H7 (cell line): ENCODE measurements at places on chromosomes 11 and 22.

DNA sequence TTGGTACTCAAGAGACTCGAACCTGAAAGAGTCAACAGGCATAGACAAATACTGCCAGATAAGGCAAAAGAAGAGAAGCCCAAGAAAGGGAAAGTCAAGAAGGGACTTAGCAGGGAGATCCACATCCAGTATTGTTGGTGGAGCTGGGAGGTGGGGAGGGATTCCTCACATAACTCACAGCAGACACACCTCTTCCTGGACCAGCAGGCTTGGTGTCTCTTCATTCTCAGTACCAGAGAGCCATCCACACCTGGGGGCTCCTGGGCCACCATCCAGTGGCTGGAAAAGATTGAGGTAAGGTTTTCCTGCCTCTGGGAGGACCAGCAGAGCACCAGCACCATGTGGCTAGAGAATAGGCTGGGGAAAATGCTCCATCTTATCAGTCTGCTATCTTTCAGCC lies 161.6 kb upstream of the SESN3 start:
- no peak for DNase-seq

- DNase-seq, result no peak
Observed at GRCh38 chr11:72743321-72744221, 8.6 kb downstream of the ARAP1 start.

GRCh38 chr22:18990355-18991137 lies 54.5 kb upstream of the PRODH start:
- DNase-seq, result no peak

- no peak for DNase-seq
Observed at GRCh38 chr11:35362521-35362980, 56.8 kb downstream of the SLC1A2 start.

DNA sequence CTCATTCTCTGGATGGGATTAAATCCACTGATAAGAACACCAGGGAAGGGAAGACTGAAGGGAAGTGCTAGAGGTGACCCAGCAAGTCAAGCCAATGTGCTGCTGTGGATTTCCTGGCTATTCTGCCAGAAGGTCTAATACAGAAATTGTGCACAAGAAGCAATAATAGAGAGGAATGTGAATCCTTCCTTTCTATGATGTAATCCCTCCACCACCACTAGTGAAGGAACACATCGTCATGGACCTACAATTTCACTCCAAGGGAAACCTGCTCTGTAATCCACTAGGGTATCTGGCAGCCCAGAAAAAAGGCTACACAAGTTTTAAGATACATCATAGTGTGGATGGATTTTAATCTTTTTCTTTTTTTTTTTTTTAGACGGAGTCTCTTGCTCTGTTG lies 17.4 kb downstream of the LARGE2 start:
- no peak for DNase-seq

- DNase-seq, result peak; percentile 80
Observed at GRCh38 chr11:126434950-126435335, 79.5 kb downstream of the ST3GAL4 start.

DNA sequence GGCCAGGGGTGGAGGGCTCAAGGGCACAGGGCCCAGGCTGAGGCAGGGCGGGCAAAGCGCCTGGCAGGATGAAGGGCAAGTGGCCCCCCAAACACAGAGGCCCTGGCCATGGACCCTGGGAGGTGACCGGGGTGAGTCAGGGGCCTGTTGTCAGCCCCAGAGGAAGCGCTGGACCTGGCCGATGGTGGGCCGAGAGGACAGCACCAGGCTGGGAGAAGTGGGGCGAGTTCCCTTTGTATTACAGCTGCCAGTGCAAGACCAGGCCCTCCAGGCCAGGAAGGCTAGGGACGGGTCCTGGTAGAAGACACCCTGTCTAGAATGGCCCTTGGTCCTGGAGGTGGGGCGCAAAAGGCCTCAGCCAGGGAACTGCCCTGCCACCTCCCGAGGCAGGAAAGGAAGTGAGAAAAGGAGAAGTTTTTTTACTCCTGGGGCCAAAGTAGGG lies 12.8 kb downstream of the CXCR5 start:
- peak; percentile 78 for DNase-seq

GRCh38 chr11:30908857-30909256 lies 322.7 kb upstream of the MPPED2 start:
- DNase-seq, result no peak

- DNase-seq, result peak; percentile 89
Observed at GRCh38 chr11:65182258-65183170, 786 bp downstream of the CAPN1 start.

- DNase-seq, result no peak
Observed at GRCh38 chr11:15858881-15859280, 497.5 kb downstream of the SOX6 start.

DNA sequence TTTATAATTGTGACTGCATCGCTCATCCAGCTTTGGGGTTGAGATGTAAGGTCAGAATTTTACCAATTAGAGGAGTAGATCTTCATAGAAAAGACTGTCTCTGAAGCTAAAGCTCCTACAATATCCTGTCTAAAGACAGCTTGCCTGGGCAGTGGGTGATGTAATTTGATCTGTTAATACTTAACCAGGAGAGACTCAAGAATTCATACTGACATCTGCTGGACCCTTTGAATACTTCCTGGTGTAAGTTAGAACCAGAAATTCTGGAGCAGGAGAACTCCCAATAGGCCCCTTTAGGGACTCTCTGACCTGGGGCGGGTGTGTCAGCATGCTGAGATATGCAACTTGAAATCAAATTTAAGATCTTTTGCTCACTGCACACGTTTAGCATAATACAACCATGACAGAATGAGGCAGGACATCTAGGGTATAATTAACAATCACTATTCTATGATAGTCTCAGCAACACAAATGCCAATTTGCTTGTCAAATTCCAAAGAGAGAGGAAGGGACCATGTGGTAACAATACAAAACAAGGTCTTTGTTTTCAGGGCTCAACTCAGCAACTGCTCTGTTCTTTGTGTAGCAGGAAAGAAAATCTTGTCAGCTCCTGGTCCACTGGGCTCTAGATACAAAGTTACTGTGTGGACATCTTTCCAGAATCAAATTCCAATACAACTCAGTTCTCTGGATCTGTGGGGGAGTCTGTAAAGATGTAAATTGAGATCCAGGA lies 143.9 kb downstream of the INSC start:
- DNase-seq, result no peak

DNA sequence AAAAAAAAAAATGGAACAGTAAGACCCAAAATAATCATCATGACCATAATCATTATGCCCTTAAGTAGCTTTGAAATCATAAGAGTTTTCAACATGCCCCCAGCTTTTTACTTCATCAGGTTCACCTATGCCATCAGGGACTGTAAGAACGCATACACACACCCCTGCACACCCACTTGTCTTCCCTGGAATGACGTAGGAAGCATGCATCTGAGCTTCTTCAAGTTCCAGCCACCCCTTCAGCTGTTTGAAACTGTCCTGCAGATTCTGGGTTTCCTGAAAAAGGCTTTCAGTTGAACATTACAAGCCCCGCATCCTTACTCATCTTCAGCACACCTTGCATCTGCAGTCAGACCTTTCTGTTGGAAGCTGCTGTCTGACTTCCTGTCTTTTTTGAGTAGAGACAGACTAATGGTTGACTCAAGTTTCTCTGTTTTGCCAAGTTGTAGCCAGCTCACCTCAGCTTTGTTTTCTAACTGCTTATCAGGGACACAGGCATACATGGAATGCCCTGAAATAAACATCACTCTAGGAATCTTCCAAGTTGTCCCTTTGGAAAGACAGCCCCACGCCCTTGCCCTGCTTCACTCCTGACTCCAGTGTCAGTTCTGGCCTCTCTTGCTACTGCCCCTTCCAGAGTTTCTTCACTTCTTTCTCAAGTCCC lies 37.0 kb downstream of the ARHGAP1 start:
- DNase-seq, result no peak

DNA sequence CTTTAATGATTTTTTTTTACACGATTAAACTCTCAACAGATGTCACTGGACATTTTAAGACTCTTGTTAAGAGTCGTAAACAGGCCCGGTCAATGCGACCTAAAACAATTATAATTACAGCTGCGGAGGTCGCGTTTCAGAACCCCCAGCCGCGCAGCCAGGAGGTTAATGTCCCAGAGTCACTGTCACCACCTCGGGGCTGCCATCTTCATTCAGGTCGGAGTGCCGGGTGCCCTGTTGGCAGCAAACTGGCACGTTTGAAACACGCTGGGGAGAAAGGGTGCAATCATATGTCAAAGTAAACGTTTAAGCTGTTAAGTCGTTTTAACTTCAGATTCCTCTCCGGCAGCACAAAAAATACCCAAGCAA lies 711 bp upstream of the PHF21B start:
- DNase-seq, result peak; percentile 43

GRCh38 chr11:103618528-103618927 lies 417.9 kb upstream of the DDI1 start:
- no peak for DNase-seq

DNA sequence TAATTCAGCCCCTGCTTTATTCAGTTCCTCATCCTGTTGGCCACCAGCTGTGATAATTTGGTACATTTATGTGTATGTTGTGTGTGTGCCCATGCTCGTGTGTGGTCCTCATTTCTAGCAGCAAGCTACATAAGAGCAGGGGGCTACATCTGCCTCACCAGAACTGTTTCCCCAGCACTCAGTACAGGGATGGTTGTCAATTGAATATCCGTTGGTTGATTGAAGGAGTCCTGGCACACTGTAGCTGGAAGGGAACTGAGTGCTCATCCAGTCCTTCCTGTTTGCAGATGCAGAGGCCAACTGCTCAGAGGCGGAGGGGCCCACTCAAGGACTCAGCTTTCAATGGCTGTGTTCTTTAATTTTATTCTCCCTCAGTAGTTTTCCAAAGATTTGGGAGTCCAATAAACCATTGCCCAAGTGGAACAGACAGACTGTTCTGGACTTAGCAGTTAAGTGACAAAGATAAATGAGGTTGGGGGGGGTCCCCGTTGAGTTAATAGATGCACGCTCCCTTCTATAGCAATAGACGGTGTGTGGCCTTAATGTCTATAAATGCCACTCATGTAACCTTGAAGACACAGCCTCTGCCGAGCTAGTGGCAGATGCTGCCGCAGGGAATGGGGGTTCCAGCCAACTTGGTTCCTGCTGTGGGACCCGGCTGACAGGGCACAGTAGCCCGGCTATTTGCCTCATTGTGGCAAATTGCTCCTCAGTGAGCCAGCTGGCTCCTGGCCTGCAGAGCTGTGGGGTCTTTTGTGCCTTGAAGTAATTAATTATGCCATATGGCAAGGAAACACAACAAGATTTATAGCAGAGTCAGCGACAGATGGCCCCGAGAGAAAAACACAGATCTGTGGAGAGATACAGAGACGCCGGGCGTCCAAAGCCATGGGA lies 71.4 kb upstream of the GRK3 start:
- DNase-seq, result no peak

GRCh38 chr11:33151399-33151798 lies 9.9 kb downstream of the CSTF3 start:
- DNase-seq, result no peak

DNA sequence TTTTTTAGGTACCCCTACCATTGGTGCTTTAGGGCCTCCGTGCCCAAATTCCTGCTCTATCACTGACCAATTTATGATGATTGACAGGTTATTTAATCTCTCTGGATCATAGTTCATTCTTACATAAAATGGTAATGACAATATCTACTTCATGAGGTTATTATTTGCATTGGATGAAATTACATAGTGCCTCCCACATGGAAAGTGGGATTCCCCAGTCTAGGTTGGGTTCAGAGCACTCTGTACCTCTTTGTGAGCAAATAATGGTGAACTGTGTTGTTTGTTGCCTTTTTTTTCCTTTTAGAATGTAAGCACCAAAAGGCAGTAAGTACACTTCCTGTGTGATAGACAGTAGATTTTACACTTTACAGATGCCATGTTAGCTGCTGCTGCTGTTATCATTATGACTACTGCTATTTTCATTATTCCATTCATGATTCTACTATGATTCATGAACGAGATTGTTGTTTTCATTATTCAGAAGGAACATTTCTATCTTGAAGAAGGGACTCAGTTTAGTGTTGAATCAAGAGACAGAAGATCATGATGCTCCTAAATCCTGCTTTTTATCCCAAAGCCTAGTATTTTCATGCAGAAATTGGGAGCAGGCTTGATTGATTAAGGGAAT lies 100.8 kb downstream of the ALX4 start:
- DNase-seq, result no peak

DNA sequence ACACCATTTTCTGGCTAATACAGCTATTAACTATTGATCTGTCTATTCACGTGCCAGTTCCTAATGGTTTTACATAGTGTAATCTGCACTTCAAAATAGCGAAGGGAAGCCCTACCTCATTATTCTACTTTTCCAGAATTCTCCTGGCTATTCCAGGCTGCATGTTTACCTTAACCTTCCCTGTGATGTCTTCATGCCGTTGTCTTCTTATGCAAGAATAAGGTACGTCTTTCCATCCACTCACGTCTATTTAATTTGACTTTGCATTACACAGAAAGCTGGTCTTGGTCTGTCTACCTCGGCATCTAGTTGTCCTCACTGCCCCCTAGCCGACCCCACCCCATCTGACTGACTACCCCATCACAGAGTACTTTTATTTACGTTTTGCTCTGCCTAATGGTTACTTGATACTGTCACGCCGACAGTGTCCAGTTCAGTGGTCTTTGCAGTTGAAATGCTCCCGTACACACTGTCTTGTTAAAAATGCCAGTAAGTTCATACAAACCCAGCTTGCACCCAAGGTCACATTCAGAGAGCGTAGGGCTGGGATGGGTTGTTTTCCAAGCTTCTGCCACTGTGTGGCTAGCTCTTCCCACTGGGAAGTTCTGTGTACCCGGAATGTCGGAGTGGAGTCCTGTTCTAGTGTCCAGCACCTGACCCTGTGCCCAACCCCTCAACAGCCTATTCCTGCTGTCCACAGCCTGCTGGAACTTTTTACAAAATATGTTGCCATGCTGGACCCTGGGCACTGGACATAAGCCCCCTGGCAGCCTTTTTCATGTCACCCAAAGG lies 15.0 kb downstream of the NEAT1 start:
- DNase-seq, result no peak

DNA sequence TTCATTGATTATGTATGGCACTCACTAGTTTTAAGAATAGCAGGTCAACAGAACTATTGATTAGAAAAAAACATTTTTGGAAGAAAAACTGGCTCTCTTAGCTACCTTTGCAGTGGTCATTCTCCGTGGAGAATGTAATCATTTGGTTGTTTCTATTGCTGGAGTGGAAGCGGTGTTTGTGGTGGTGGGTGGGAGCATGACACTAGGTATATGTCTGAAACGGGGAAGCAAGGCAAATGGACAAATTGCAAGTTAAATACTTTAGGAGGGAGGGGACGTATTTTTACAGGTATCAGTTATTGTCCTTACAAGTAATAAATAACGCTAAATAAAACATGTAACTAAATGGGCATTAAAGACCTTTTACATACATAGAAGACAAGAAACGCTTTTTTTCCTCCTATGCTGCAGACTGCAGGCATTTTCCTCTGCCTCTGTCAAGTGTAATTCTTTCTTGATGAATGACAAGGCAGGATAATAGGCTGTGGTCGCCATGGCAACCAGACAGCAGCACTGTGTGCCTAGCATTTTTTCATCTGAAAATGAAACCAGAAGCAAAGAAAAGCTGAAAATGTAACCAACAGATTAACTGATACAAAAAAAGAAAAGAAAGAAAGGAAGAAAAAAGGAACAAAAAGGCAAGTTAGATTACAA lies 46.2 kb downstream of the BLID start:
- DNase-seq, result peak; percentile 25
